ENCODE measurements at places on chromosomes 1 and 21. TPM values are rescaled to one million over a fixed set of nuclear protein-coding genes. Genes with fewer than 3 reads are reported as not detected.

The ICOSLG gene
- 14.8 TPM for total RNA-seq

The TMEM81 gene
- total RNA-seq, result 6.3 TPM

The FCMR gene
- 4.6 TPM for total RNA-seq

The HES5 gene
- 1.8 TPM for total RNA-seq
